Panc1 (cell line): ENCODE measurements at places on chromosomes 6 and 20.
A peak's percentile ranks its signal among the peaks of the same experiment; 100 is the strongest.

GRCh38 chr6:110999634-111000270 lies 17.9 kb downstream of the RPF2 start:
- H3K27me3 ChIP-seq, result no peaks in the 10 kb centered on the region
- no peak for DNase-seq
- H3K36me3 ChIP-seq, result peaks cover 29% of the 10 kb centered on the region
- no peak overlapping the region for H3K4me3 ChIP-seq

- DNase-seq, result no peak
- H3K36me3 ChIP-seq, result no peaks in the 10 kb centered on the region
- no peak overlapping the region for H3K4me3 ChIP-seq
- H3K27me3 ChIP-seq, result no peaks in the 10 kb centered on the region
- no peak overlapping the region for H3K27ac ChIP-seq
These were observed 252.4 kb downstream of the GMDS start for GRCh38 chr6:1993042-1993441.

DNA sequence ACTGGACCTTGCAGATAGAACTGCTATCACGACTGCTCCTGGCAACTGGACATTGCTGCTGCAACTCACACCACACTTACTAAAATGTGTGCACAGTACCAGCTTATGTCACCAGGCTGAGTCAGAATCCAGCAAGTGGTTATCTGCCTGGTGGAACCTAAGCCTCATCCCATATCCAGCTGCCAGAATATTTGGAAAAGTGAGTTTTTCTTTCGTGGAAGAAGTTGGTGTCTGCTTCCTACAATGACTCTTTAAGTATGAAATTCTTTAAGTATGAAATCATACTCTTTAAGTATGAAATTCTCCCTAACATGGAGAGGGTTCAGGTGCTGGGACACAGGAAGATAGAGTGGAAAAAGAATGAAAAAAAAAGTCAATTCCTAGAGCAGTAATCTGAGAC lies 16.4 kb upstream of the POLR1H start:
- H3K4me3 ChIP-seq, result no peak overlapping the region
- DNase-seq, result no peak
- H3K27me3 ChIP-seq, result no peaks in the 10 kb centered on the region
- no peaks in the 10 kb centered on the region for H3K36me3 ChIP-seq
- no peak overlapping the region for H3K27ac ChIP-seq

- H3K4me1 ChIP-seq, result peaks cover 38% of the 10 kb centered on the region
- no peak for DNase-seq
- no peak overlapping the region for H3K4me3 ChIP-seq
- H3K27ac ChIP-seq, result no peak overlapping the region
These were observed 11.0 kb upstream of the ARMC12 start for GRCh38 chr6:35725721-35726438.

GRCh38 chr20:54107600-54108325 lies 37.4 kb upstream of the BCAS1 start:
- no peak for DNase-seq
- H3K27ac ChIP-seq, result 0 out of 2 replicates have a peak overlapping the region, but pooled peaks have one; percentile 4
- H3K4me1 ChIP-seq, result no peaks in the 10 kb centered on the region
- H3K4me3 ChIP-seq, result no peak overlapping the region

DNA sequence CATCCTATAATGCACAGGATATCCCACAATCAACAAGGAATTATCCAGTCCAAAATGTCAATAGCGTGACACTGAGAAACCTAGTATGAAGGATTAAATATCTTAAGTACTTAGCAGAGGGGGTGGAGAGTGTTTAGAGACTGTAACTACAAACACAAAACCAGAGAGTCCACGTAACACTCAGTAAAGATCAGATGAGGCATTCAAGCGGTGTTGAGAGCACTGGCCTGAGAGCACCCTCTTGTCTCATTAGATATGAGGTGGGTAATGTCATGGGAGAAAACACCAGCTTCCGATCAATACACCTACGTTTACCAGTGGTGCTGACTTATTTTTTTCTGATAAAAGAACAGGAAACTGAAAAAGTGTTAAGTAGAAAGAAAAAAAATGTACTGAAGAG lies 2.3 kb downstream of the FAM184A start:
- H3K4me1 ChIP-seq, result peaks cover 14% of the 10 kb centered on the region
- no peak overlapping the region for H3K27ac ChIP-seq
- H3K4me3 ChIP-seq, result no peak overlapping the region
- DNase-seq, result no peak
- no peaks in the 10 kb centered on the region for H3K36me3 ChIP-seq

DNA sequence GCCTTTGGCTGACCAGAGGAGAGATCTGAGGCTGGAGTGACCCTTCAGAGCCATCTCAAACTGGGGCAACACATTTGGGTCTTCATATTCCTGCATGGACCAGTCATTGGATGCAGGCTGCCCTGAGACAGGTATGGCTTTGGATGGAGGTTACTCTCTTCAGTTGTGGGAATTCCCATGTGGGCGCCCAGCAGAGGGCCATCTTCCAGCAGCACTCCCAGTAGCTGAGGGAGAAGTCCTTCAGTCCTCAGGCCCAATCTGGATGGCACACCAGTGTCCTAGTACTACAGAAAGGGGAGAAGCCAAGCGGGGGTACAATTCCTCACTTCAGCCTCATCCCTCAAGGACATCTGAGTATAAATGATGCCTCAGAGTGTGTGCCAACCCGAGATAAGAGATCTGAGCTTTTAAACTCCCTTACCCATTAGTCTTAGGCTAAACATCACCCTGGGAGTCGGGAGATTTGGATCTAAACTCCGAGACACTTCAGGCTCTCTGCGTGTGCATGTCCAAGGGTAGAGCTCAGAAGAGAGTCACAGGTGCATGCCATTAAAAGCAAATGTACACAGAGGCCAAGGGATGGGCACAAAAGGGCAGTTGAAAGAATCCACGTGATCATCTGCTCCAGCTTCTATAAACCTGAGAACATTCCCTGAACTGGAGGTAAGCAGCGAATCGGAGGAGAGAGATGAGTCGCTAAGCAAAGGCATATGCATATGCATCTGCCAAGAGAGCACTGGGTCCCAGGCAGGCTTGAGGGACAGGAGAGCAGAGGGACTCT lies 204.6 kb downstream of the CD83 start:
- no peak overlapping the region for H3K4me3 ChIP-seq
- DNase-seq, result no peak
- H3K27ac ChIP-seq, result no peak overlapping the region

GRCh38 chr6:108673153-108673552 lies 112.4 kb downstream of the FOXO3 start:
- H3K27me3 ChIP-seq, result no peaks in the 10 kb centered on the region
- no peak overlapping the region for H3K27ac ChIP-seq
- H3K4me3 ChIP-seq, result no peak overlapping the region
- DNase-seq, result no peak
- H3K4me1 ChIP-seq, result peaks cover 37% of the 10 kb centered on the region

GRCh38 chr6:157808405-157808950 lies 14.6 kb upstream of the SNX9 start:
- no peak overlapping the region for H3K27ac ChIP-seq
- no peaks in the 10 kb centered on the region for H3K27me3 ChIP-seq
- DNase-seq, result no peak
- H3K36me3 ChIP-seq, result no peaks in the 10 kb centered on the region
- no peak overlapping the region for H3K4me3 ChIP-seq
- no peaks in the 10 kb centered on the region for H3K4me1 ChIP-seq

DNA sequence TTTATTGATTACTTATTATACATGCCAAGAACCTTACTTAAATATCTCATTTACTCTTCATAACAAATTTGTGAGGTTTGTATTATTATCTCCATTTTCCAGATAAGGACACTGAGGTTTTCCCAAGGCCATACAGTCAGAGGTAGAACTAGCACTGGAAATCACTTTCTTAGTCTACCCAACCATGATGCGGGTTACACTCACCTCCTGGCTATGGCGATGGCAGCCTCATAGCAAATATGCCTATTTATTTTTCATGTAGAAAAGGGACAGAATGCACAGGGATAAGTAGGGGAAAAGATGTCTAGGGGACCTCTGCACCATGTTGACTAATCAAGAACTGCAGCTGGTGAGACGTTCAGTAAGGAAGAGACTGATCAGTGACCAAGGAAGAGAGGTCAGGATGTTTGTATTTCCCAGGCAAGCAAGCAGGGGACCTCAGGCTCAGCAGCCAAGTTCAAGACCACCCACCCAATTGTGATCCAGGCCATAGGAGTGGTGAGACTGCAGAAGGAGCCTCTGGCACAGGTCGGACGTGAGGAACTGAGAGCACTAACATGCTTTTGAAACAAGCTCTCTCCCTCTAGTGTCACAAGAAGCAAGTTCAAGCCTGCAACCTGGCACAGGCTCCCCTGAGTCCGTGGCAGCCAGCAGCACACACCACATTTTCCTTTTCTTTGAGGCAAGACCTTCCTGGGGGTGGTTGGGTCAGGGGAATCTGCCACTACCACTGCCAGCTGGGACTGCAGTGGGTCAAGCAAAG lies 97.8 kb downstream of the GMPR start:
- H3K36me3 ChIP-seq, result no peaks in the 10 kb centered on the region
- DNase-seq, result no peak

- no peaks in the 10 kb centered on the region; the same call in 1 of the 2 replicates for H3K36me3 ChIP-seq
- no peak overlapping the region for H3K27ac ChIP-seq
- no peak overlapping the region for H3K4me3 ChIP-seq
These were observed 3.9 kb downstream of the GTF2H5 start for GRCh38 chr6:158172001-158172400.

- no peak overlapping the region for H3K27ac ChIP-seq
- H3K4me3 ChIP-seq, result no peak overlapping the region
- DNase-seq, result no peak
These were observed 113.0 kb downstream of the ERMARD start for GRCh38 chr6:169864148-169865020.

- no peak overlapping the region for H3K27ac ChIP-seq
- no peaks in the 10 kb centered on the region for H3K36me3 ChIP-seq
These were observed 156.3 kb downstream of the CARMIL1 start for GRCh38 chr6:25435416-25435985.

DNA sequence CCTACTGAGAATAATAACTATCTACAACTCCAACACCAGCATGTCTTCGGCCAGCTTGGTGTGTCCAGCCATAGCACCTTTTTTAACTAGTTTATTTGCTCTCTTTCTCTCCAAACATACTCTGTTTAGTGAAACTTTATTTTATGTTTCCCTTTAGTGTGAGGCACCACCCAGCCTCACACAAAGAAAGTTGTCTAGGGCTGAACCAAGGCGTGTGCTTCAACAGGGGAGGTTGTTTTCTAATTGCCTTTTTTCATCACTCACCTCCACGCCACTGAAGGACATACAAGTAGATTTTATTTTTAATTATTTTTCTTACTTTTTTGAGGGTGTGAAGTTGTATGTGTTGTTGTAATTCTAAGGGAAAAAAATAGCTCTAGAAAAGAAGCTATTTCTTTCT lies 125.6 kb upstream of the MARCKS start:
- no peak for DNase-seq
- no peaks in the 10 kb centered on the region for H3K27me3 ChIP-seq
- no peak overlapping the region for H3K27ac ChIP-seq
- H3K4me3 ChIP-seq, result no peak overlapping the region
- no peaks in the 10 kb centered on the region for H3K4me1 ChIP-seq

DNA sequence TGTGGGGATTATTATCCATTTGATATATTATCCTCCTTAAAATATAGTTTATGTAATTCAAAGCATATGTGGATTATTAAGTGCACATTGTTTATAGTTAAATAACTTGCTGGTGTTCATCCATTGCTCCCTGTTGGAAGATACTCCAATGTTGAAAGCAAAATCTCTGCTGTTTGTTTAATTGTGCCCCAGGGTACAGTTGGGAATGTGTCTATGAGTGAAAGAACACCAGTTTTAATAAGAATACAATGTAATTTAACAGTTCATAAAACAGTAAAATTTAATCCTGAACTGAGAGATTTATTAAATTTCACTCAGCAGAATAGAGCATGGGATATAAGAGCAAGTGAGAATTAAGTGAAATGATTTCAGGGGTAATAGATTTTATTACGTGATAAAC lies 364.9 kb downstream of the GRIK2 start:
- no peaks in the 10 kb centered on the region for H3K27me3 ChIP-seq
- no peak overlapping the region for H3K27ac ChIP-seq
- no peaks in the 10 kb centered on the region for H3K36me3 ChIP-seq
- H3K4me1 ChIP-seq, result no peaks in the 10 kb centered on the region
- H3K4me3 ChIP-seq, result no peak overlapping the region

DNA sequence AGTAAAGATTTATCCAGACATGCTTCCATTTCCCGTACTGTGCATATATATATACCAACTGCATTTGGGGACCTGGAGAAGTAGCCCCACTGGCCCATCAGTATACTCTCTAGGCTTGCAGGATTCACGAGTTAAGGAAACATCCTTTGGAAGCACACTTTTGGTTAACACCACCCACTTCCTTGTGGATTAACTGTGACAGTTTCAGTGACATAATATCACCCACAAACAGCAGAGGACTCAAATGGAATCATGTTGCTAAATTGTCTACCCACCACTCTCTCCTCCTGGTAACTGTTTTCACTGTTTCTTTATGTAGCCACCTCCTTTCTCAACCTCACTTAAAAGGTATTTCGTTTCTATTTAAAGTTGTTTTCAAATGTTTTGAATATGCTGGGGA lies 55.0 kb downstream of the PROKR2 start:
- no peaks in the 10 kb centered on the region for H3K4me1 ChIP-seq
- H3K27ac ChIP-seq, result no peak overlapping the region
- peaks cover 16% of the 10 kb centered on the region for H3K27me3 ChIP-seq
- no peak for DNase-seq
- no peak overlapping the region for H3K4me3 ChIP-seq

DNA sequence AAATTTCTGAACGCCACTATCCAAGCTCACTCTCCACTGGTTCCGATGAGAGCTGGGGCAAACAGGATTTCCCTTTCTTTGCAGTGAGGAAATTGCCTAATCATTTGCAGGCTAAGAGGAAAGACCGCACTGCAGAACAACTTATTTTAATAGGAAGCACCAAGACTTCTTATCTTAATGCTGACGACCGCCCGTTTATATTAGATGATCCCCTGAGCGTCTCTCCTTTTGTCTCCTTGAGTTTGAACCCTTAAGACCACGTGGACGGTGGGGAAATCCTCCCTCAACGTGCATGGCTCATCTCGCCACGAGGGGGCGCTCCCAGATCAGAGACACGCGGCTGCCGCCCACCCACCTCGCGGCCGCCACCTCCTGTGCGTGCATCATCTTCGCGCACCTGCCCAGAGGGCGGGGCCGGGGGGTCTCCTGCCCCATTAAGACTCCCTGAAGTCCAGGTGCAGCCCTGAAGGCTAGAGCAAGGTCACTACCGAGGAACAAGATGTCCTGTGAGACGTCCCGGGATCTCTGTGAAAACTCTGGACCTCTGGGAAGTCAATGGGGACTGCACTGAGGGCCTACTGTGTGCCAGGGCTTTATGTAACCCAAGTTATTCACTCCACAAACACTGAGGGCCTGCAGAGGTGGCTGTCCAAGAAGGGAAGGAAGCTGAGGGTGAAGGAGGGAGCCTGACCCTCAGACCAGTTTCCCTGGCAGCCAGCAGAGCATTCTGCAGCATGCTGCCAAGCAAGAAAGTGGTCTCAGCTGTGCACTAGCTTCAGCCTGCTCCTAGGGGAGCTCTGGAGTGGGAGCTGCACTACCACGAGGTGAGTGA lies 28.1 kb downstream of the PDYN start:
- peaks cover 16% of the 10 kb centered on the region for H3K27me3 ChIP-seq
- no peaks in the 10 kb centered on the region for H3K36me3 ChIP-seq
- H3K27ac ChIP-seq, result no peak overlapping the region
- H3K4me3 ChIP-seq, result no peak overlapping the region
- DNase-seq, result peak; percentile 18
